ENCODE measurements at places on chromosomes 2 and 18. TPM values are rescaled to one million over a fixed set of nuclear protein-coding genes. Genes with fewer than 3 reads are reported as not detected.
A peak's percentile ranks its signal among the peaks of the same experiment; 100 is the strongest.

DNA sequence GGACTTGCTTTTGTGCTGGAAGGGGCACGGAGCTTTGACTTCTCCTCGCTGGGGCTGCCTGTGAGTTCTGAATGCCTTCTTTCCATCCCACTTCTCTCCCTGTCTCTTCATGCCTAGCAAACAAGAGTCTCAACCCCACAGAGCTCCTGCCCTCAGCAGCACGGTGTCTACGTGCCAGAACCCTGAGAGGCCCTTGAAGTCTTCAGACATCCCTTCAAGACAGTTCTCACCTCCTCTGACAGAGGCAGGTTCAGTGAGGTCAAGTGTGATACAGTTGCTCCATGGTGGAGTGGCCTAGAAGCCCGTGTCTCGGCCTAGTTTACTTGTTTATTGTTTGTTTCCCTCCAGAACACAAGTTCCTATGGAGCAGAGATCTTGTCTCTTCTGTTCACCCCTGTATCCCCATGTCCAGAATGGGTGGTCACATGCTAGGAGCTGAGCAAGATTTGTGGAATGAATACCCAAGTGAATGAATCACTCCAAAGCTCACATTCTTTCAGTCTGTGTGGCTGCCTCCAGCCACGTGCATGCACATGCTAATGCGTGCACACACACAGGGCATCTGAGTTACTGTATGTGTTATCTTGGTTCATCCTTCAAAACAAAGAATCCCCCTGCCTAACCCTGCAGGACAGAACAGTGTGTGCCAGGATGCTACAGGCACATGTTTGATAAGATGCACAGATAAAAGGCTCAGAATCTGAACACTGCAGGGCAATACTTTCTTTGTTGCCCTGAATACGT is 391.6 kb downstream of the NBAS start:
- no peak for DNase-seq

DNA sequence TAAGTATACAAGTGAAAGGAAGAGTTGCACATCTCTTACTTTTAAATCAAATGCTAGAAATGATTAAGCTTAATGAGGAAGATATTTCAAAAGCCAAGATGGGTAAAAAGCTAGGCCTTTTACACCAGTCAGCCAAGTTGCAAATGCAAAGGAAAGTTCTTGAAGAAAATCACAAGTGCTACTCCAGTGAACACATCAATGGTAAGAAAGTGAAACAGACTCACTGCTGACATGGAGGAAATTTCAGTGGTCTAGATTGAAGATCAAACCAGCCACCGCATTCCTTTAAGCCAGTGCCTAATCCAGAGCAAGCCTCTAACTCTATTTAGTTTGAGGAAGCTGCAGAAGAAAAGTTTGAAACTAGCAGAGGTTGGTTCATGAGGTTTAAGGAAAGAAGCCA is 79.1 kb downstream of the RBBP8 start:
- DNase-seq = no peak

GRCh38 chr18:72878561-72878960 is 10.8 kb upstream of the NETO1 start:
- no peak for DNase-seq

- no peak for DNase-seq
Measured at GRCh38 chr2:26316041-26316440, 29.9 kb upstream of the SELENOI start.

DNA sequence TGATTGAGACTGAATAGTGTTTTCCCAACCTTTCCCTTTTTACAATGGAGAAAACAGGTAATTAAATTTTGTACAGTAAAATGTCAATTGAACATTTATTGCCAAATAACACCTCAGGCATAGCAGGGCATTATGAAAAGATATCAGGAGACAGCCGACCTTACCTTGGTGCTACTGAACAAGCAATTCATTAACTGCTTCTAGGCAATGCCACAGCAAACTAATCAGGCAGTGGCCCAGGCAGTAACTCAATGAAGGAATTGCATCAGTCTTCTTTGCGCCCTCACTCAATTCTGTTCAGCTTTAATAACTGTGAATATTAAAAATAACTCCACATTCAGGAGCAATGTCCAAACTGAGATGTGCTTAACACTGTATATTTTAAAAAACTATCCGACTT is 6.1 kb downstream of the PLCL1 start:
- no peak for DNase-seq

DNA sequence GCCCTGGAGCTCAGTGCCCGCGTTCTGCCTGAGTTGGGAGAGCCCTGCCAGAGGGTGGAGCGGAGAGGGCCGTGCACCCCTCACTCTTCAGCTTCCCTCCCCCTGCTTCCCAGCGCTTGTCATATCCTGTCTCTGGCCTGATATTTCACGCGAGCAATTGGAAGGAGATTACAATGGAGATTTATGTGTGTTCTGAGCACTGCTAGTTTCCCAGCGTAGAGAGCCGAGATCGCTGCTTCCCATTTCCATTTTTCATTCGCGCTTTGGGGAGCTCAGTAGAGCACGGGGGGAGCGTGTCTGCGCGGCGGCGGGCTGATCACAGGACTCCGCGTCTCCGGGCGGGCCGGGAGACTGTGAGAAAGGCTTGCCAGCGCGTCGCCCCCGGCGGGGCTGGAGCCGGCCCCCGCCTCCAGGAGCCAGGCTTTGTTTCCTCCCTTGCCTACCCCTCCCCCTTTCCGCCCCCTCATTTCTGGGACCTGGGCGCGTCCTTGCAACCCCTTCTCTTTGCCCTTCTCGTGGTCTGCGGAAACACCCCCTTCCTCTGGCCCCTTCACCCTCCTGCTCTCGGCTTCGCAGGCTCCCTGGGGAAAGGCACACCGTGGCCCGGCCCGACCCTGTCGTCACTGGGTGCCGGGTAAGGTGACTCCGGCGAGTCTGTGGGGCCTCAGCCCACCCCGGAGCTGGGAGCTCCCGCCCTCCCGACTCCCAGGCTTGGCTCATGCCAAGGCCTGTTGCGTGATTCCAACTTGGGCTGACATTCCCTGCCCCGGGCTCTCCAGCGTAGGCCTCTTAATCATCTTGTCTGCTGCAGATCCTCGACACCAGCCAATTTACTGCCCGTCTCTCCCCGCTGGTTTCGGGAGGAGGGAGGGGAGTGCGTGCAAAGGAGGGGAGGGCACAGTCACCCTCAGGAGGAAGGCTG is 5.8 kb downstream of the DLX2 start:
- no peak for DNase-seq

- no peak for DNase-seq
Measured at GRCh38 chr2:59905731-59906130, 647.7 kb downstream of the BCL11A start.

DNA sequence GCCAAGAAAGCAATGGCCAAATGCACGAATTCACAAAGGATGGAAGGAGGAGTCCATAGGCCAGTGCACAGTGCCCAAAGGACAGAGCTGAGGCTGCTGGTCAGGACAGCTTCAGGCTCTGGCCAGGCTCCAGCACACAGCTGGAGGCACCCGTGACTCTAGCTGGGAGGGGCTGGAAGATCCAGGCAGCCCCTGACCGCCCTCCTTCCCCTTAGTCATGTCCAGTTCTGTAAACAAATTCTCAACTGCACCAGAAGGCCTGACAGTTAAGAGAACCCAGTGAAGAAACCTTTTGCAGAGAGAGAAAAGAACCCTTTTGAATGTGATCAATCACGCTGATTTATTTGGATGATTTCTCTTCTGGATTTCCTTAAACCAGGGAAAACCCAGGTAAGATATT is 7.7 kb upstream of the YWHAQ start:
- DNase-seq = no peak

DNA sequence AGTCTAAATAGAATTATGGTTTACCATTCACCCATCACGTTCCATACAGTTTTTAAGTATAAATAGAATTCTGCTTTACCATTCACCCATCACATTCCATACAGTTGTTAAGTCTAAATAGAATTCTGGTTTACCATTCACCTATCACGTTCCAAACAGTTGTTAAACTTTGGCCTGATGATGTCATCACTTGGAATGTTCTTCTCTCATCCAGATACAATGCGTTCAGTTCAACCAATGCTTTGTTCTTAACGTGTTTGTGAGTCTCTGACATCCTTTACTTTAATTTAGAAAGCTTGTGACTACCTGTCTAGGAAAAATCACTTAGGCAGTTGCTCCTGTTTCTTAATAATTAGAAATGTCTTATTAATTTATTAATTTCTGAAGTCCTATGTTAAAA is 236.3 kb upstream of the RASGRP3 start:
- DNase-seq = no peak

- DNase-seq = no peak
Measured at GRCh38 chr2:121480826-121481225, 49.9 kb upstream of the RNU4ATAC start.

GRCh38 chr2:236744281-236744705 is 174.7 kb downstream of the ACKR3 start:
- DNase-seq = no peak

DNA sequence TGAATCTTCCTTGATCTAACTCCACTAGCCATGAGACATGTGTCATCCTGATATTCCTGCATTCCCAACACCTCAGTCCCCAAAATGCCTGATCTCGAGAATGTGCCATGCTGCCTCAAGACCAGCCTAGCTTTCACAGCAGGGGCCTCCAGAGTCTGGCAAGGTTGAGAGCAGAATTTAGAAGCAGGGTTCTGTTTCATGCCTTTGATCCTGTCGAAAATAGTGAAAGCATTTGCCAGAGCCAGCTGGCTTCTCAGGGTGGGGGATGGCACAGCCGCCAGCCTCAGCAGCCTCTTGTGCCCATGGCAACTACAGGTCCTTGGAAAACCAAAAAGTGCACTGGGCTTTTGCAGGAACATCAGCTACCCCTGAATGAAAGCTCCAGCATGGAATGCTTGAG is 143.5 kb downstream of the RTN4 start:
- no peak for DNase-seq

DNA sequence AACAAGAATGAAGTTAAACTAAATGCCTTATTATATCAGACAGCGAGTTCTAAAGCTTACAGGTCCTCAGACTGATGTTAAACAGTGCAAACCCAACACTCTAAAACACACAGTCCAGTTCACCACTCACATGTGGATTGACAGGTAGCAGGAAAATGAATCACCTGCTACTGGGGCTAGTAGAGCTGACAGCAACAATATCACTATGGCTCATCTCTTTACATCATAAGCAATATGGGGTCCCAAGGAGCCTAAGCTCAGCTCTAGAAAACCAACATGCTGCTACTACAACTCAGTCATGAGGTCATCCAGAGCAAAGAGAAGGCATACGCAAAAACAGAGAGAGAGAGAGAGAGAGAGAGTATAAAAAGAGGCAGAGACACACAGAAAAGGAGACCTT is 145.4 kb downstream of the NBAS start:
- no peak for DNase-seq

GRCh38 chr2:216084547-216084946 is 2.8 kb downstream of the TMEM169 start:
- no peak for DNase-seq

DNA sequence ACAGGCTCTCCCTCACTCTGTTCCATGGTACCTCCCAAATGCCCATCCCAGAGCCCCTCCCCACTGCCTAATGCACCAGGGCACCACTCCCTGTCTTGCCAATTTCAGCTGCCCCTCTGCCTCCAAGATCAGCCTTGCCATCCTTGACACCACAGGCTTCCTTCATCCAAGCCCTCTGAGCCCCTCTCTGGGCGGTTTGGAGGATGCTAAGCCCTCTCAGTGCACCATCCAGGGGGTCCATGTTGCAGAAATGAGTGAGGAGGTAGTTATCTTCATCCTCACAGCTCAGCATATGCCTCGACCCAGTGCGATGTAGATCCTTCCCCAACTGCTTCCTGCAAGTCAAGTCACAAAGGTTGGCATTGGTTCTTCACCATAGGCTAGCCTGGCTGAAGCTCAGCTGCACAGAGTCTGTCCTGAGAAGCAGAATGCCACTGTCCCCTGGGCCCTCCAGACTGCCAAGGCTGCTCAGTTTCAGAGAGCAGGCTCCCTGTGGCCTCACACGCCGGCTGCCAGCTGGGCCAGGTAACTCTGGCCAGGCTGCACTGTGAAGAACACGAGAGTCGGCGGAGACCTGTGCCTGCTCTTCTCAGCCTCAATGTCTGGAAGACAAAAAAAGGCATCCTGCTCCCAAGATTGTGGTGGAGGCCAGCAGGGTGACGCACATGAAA is 9.9 kb upstream of the MAP3K2 start:
- DNase-seq = no peak

GRCh38 chr2:16652296-16653082 is 13.1 kb downstream of the CYRIA start:
- no peak for DNase-seq

DNA sequence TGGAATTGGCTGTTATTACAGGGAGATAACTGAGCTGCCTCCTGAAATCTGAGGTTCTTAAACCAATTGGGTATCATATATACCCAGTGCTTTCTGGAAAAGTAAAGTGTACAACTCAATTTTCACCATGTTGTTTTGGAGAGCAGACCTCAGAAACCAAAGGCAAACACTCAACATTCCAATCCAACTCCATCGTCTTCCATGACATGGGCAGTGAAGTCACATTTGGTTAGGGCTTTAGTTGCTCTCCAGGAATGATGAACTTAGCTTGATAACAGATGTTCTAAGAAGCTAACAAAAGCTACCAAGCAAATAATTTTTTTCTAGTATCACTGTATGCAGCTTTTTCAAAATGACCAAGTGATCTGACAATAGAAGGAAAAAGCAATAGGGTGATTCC is 107.0 kb upstream of the SLC35G4 start:
- DNase-seq = no peak

- DNase-seq = no peak
Measured at GRCh38 chr2:18545384-18545783, 15.1 kb downstream of the RDH14 start.

GRCh38 chr2:186645999-186646398 is 47.9 kb upstream of the FAM171B start:
- DNase-seq = no peak

- DNase-seq = no peak
Measured at GRCh38 chr2:47346638-47347037, 56.3 kb upstream of the MSH2 start.

- DNase-seq = peak; percentile 93
Measured at GRCh38 chr2:230712443-230713330, at the start of gene CAB39. Gene CAB39 (plus strand): TSS chr2:230712842. CDS start chr2:230760002, 47,160 bp downstream.

- DNase-seq = no peak
Measured at GRCh38 chr2:27059141-27059820, 7.8 kb downstream of the AGBL5 start.

GRCh38 chr2:2171624-2172023 is 159.5 kb downstream of the MYT1L start:
- DNase-seq = no peak

The TXNL1 gene
- total RNA-seq = 74.0 TPM

The OBSL1 gene
- total RNA-seq = 53.4 TPM

The LOXHD1 gene
- total RNA-seq = 0.23 TPM

The PSTPIP2 gene
- total RNA-seq = 7.8 TPM

The HOXD12 gene
- total RNA-seq = not detected

The WNT6 gene
- total RNA-seq = not detected

The IL18R1 gene
- 0.51 TPM for total RNA-seq

The NT5DC4 gene
- total RNA-seq = not detected

The REG1B gene
- total RNA-seq = not detected

The PDCD1 gene
- total RNA-seq = not detected

The CNRIP1 gene
- 21.8 TPM for total RNA-seq

The TEX44 gene
- total RNA-seq = not detected

The ASAP2 gene
- 31.8 TPM for total RNA-seq

The NYAP2 gene
- not detected for total RNA-seq

The RGPD4 gene
- total RNA-seq = not detected

The C2orf92 gene
- total RNA-seq = 15.1 TPM

The RBM45 gene
- total RNA-seq = 17.0 TPM
